ENCODE measurements at places on chromosomes 7 and 10.

DNA sequence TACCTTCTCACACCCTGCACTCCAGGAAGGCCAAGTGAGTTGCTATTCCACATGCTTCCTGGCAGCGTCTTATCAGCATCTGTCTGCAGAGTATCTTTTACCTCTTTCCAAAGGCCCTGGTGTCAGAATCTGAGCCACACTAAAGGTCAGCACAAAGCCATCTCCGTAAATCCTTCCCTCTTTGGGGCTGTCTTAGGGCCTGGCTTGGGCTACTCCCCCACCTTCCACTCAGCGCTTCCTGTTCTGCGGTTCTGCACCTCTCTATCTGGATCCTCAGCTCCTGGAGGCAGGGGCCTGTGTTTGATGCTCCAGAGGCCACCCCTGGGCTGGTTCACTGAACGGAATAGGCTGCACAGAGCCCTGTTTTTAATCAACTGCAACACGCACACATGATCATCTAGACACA, 334.8 kb upstream of the GALNT17 start:
- DNase-seq = no peak

DNA sequence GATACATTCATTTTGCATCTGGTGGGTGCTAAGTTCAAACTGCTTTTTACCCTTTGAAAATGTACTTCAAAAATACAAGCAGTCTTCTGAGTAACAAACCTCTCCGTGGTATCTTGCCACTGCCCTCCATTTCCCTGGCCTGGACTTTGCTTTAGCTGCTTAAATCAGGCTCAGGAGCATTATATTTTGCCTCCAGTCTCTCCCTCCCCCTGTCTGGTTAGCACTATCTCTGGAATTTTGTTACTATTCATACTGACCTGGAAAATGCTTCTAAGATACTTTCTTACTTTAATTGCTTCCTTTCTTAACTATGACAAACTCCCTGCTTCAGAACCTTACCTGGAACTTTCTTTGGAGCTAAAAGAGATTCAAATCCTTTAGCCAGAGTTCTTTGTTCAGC, 369.8 kb downstream of the GFRA1 start:
- no peak for DNase-seq

- no peak for DNase-seq
Measured at GRCh38 chr10:98235846-98236245, 32.1 kb downstream of the LOXL4 start.

DNA sequence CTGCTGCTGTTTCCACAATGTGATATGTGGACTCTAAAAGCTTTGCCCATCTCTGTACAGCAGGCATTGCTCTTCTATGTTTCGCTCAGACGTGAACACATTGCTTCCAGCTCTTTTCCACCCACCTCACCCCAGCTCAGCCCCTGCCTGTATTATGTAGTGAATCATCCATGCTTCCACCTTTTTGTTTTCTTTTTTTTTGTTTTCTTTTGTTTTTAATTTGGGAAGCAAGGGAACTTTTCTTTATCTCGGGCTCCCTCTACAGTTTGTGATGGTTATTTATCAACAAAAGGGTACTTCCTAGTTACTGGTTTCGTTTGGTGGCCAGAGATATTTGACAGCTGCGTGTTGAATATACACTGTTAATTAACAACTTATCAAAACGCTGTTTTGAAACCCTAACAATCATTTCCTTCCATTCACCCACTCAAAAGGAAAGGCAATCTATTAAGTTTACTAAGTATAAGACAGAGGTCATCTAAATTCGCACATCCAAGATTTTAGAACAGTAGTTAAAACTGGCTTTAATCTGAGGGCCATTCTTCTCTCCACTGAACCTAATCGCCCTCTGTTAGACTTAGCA, 127.9 kb upstream of the STK17A start:
- no peak for DNase-seq

DNA sequence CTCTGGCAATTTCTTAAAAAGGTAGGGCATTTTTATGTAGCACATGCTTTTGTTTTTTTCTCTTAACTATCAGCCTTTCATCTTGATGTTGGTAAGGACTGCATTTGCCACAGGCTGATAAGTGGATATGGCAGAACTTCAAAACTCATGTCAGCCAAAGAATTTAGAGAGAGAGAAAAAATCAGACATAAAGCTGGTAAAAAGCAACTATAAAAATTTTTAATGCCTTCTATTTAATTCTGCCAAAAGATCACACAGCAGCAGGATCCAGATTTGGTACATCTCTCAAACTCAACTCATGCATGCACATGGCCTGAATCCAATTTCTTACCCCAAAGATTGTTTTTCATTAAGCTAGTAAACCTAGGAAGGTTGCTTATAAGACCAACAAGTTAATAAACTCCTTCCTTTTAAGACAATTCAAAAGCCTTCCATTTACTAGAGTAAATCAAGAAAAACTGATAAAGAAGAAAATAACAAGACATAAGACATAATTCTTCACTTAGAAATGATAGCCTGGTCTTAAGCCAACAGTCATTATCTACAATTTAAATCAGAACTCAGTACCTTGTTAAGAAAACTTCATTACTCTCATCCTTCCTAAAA, 69.3 kb downstream of the GLI3 start:
- no peak for DNase-seq

- DNase-seq = no peak
Measured at GRCh38 chr7:110095372-110096052, 995.4 kb upstream of the LRRN3 start.

DNA sequence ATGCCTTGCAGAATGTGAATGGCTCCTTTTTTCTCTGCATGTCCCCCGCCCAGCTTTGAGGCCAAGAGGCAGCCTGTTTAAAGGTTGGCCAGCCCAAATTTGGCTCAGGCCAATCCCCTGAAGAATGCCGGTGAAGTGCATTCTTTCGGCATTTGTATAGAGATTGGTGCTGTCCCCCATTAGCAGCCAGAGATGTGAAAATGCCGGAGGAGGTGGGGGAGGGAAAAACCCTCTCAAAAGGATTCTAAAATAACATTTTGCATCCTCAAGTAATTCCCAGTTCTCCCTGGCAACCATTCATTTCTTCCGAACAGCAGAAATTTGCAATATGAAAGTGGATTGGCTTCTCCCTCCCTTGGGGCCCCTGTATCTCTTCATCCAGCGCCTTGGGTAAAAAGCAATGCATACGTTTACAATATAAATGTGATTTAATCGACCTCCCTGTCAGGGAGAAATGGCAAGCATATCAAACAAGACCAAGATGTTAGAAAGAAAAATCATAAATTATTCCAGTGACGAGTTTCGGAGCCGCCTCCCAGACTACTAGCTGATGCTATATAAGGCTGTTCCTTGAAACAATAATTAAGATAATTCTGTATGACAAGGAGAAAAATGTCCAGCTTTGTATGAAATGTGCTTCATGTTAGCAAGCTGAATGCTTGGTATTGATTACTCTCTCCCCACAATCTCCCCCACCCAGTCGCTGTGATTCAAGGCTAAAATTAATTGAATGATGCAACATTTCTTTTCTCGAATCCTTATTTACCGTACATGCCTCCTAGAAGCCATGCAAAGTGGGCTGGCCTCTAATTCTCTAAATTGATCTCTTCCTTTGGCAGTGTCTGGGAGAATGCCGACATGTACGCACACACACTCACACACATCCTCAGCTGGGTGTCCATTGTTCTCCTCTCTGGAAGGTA, 323.7 kb downstream of the RPS24 start:
- no peak for DNase-seq

DNA sequence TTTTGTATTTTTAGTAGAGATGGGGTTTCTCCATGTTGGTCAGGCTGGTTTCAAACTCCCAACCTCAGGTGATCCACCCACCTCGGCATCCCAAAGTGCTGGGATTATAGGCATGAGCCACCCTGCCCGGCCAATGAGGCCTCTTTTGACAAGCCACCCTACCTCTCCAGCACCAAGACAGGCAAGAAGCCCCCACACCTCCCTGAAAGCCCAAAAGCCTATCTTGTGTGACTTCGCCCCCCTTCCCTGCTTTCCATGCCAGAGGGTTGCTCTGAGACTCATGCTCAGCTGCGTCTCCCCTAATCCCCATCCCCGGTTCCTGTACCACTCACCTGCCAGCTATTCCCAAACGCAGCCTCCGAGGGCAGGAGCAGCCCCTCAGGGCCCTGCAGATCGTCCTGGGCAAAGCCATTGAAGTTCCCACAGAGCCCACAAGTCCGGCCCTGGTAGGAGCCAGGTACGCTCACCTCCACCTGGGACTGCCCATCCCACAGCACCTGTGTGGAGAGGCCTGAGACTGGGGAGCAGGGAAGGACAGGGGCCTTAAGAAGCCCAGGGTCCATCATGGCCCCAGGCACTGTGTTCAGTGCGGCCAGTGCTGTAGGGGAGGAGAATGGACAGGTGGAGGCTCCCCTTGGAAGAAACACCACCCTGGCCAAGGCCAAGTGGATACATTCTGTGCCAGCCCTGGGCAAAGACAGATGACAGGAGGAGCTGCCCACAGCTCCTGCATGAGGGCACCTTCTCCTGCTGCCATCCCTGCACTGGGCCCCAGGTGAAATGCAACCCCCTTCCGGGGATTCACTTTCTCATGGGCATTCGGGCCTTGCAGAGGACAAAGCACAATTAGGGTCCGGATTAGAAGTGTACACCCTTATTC, 15.8 kb downstream of the ATP6V1F start:
- DNase-seq = no peak

DNA sequence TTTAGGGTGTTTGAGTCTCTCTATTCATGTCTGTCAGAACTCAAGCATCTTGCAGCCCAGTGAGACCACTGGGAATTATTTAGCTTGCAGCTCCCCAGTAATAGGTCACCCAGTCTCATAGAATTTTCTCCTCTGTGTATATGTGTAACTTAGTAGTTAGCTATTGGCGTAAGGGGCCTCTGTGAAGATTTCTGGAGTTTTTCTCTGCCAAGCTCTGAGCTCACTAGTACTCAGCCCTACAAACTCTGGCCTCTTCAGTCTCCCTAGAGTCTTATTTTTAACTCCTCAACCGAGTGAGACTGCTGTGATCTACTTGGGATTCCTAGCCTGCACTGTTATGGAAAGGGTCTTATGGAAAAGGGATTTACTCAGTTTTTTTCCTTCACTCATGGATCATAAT, 90.2 kb downstream of the PPP1R9A start:
- no peak for DNase-seq

- DNase-seq = peak; percentile 48
Measured at GRCh38 chr7:15015545-15016314, 113.2 kb upstream of the DGKB start.

GRCh38 chr7:35975851-35976454, 175.1 kb downstream of the SEPTIN7 start:
- DNase-seq = peak; percentile 62

- no peak for DNase-seq
Measured at GRCh38 chr7:127798023-127798422, 146.0 kb downstream of the SND1 start.

- no peak for DNase-seq
Measured at GRCh38 chr7:144594580-144594979, 191.1 kb upstream of the NOBOX start.

GRCh38 chr7:66356277-66356721, 151.2 kb downstream of the TPST1 start:
- no peak for DNase-seq

- DNase-seq = no peak
Measured at GRCh38 chr7:3861941-3862340, 560.9 kb downstream of the SDK1 start.

- DNase-seq = no peak
Measured at GRCh38 chr7:20021831-20022230, 195.4 kb downstream of the MACC1 start.

DNA sequence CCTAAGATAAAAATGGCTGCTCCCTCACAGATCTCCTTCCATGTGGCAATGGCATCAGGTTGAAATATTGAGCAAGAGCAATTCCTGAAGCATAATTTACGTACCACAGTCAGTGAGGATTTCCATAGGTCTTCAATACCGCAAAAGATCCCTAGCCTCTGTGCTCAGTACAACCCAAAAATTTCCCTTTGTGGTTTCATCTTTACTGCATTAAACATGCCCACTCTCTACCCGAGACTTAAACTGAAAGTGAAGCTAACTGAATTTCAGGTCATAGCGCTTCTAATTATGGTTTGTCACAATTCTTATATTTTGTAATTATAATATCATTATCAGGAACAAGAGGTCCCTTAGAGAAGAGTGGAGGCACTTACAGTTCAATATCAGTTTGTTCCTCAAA, 1071.1 kb downstream of the XPNPEP1 start:
- DNase-seq = no peak

Measured in WERI-Rb-1 (cell line).